Mammary epithelial cell (primary cell): ENCODE measurements at places on chromosomes 11 and 22. TPM values are rescaled to one million over a fixed set of nuclear protein-coding genes. Genes with fewer than 3 reads are reported as not detected.

The MRGPRF gene
- not detected in 2 replicates for total RNA-seq

The GRAMD4 gene
- 19.2 and 19.8 TPM in 2 replicates for total RNA-seq

The SLC22A8 gene
- not detected in 2 replicates for total RNA-seq

The POU2AF2 gene
- total RNA-seq = not detected in 2 replicates

The DNAJB7 gene
- not detected for total RNA-seq

The RFPL1 gene
- not detected in 2 replicates for total RNA-seq

The SCGB2A2 gene
- not detected in 2 replicates for total RNA-seq

The CARNS1 gene
- 0.12 TPM in 1 of 2 replicates, not detected in the other for total RNA-seq

The FGF4 gene
- total RNA-seq = not detected in 2 replicates

The EHF gene
- 33.3 and 41.9 TPM in 2 replicates for total RNA-seq

The NLRP14 gene
- total RNA-seq = 0.33 TPM

The CCND1 gene
- total RNA-seq = 706 TPM

The SCN4B gene
- 6.5 TPM for total RNA-seq

The MMP8 gene
- 0.50 TPM for total RNA-seq

The F2 gene
- total RNA-seq = not detected in 2 replicates

The C22orf42 gene
- total RNA-seq = not detected

The KCNJ1 gene
- total RNA-seq = not detected in 2 replicates

The TALDO1 gene
- 102 TPM for total RNA-seq

The TSGA10IP gene
- total RNA-seq = not detected

The ZFTA gene
- total RNA-seq = 10.0 TPM

The CHRM1 gene
- total RNA-seq = not detected

The MYEOV gene
- 0.67 and 0.75 TPM in 2 replicates for total RNA-seq

The TH gene
- not detected for total RNA-seq

The RBM14 gene
- 45.9 and 79.3 TPM in 2 replicates for total RNA-seq

The GRM5 gene
- not detected in 2 replicates for total RNA-seq

The SPDYC gene
- not detected in 2 replicates for total RNA-seq
